ENCODE measurements at places on chromosomes 13 and 19.
A peak's percentile ranks its signal among the peaks of the same experiment; 100 is the strongest.

- no peak for DNase-seq
These were observed 177.3 kb upstream of the KL start for GRCh38 chr13:32838945-32839344.

- no peak for DNase-seq
These were observed 24.4 kb downstream of the SPATA13 start for GRCh38 chr13:24184882-24185281.

DNA sequence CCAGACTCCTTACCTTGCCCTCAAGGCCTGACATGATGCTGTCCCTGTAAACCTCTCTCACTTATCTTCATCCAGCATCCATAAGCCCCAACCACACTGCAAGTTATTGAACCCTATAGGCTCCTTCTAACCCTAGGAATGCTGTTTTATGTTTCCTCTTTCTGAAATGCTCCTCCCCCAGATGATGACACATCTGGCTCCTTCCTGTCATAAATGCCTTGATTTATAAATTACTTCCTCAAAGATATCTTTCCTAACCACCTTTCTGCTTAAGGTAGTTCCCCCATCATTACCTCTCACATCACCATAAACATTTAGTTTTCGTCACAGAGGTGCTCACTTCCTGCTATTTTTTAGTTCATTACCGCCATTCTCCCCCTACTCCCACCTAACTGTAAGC, 12.3 kb downstream of the RUBCNL start:
- no peak for DNase-seq

DNA sequence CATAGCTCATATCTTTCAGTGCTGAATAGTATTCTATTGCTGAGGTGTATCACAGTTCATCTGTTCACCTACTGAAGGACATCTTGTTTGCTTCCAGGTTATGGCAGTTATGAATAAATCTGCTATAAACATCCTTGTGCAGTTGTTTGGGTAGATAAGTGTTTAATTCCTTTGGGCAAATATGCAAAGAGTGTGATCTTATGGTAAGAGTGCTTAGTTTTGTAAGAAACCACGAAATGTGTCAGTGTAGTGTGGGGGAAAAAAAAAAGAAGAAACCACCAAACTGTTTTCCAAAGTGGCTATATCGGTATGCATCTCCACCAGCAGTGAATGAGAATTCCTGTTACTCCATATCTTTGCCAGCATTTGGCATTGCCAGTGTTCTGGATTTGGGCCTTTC, 93.3 kb downstream of the PIBF1 start:
- no peak for DNase-seq

DNA sequence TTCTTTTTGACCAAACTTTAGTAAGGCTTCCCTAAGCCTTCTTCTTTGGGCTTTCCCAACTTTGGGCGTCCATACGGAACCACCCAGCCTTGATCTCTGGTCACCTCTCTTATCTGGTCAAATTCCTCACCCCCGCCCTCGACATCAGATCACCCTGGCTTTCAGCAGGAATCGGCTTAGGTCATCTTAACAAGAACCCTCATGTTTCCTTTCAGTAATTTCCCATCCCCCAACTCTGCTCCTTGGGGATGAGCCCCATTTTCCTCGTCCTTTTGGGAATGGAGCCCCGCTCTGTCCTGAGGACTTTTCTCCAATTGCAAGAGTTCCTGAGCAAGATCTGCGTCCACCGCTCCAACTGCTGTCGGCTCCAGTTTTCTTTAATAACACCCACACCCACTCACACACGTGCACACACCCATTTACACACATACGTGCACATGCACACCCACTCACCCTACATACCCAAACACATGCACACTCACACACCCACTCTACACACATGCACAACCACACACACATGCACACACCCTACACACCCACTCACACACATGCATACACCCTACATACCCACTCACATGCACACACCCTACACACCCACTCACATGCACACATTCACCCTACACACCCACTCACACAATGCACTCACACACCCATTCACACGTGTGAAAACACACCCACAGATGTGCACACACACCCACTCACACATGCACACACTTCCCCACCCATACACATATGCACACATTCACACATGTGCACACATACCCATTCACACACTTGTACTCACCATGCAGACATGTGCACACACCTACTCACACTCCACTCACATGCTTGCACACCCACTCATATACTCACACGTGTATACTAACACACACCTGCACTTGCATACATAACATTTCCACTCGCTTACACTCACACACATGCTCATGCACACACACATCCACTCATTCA, 87.0 kb upstream of the TM9SF2 start:
- no peak for DNase-seq

DNA sequence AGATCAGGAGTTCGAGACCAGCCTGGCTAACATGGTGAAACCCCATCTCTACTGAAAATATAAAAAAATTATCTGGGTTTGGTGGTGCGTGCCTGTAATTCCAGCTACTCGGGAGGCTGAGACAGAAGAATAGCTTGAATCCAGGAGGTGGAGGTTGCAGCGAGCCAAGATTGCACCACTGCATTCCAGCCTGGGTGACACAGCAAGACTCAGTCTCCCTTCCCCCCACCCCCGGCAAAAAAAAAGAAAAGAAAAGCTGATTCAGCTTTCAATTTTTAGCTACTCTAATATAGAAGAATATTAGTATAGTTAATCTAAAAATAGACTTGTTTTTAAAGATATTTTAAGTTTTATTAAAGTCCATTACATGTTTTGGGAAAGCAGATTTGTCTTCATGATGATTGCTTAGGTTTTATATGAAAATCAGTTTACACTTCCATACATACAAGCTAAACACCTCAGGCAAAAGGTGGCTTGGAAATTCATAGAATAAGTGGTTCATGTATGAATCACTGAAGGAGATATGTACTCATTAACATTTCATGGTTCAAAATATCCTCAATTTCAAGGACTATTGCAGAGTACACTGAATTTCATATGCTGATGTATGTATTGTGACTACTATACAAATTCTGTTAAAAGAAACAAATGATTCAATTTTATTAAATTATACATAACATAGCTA, 165.2 kb downstream of the TDRD3 start:
- DNase-seq: no peak

DNA sequence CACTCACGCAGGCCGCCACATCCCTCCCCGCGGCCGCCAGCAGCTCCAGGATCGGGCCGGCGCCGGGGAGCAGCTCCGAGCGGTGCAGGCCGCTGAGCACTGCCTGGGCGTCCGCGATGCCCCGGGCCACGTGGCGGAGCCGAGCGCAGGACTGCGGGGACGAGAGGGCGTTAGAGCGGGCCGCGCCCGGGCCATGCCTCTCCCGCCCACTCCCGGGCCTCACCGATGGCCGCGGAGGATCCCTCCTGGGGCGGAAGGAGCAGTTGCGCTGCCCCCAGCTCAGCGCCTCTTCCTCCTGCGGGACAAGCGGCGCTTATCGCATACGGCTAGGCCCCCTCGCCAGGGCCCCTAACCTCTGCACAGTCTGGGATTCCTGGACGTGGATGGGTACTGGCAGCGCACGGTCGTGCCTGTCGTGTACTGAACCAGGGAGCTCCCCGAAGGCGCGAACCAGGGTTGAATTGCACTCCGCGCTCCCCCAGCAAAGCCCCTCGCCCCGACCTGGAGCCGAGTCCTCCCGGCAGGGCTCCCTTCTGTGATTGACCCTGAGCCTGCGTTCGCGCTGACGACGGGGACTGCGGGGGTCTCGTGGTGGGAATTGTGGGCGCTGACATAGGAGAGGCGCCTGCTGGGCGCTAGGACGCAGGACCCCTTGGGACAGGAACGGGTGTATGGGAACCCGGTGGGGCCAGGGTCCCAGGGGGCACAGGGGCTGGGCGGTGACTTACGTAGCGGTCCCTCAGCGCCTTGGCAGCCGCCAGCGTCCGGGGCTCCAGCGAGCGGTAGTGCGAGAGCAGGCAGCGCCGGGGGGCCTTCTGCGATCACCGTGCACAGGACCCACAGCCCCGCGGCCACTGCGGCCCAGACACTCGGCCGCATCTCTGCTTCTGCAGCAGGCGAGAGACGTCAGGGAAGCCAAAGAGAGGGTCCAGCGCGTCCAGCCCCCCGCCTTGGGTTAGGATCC, 673 bp downstream of the IFNL4 start:
- peak; percentile 66 for DNase-seq

- no peak for DNase-seq
These were observed 14.3 kb upstream of the FKRP start for GRCh38 chr19:46731584-46731983.

DNA sequence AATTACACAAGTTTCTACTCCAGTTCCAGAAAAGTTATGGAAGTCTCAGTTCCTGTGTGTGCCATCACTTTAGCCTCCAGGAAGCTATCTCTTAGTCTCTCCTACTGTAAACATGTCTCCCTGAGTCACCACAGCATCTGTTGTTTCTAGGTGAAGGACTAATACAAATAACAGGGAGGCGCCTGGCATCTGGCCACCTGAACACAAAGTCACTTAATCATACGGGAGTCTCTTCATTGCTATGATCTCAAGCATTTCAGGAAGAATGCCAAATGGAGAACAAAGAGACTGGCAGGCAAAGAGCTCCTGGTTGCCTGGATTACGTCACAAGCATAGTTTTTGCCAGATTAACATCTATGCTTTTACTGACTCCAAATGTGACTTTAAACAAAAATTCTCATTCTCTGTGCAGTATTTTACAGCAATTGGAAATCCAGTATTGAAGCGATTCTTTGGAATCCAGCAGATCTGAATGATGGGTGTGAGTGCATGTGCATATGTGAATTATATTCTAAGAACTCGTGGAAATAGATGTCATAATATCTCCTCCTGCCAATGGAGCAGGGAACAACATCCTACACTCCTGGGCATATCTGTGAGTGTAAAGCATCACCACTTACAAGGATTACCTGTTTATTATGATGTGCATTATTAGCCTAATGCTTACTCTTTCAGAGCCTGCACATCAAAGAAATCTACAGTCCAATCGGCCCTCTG, 572.8 kb downstream of the PCDH9 start:
- DNase-seq: peak; percentile 11

GRCh38 chr13:111270765-111271698, 49.4 kb upstream of the TEX29 start:
- DNase-seq: no peak

DNA sequence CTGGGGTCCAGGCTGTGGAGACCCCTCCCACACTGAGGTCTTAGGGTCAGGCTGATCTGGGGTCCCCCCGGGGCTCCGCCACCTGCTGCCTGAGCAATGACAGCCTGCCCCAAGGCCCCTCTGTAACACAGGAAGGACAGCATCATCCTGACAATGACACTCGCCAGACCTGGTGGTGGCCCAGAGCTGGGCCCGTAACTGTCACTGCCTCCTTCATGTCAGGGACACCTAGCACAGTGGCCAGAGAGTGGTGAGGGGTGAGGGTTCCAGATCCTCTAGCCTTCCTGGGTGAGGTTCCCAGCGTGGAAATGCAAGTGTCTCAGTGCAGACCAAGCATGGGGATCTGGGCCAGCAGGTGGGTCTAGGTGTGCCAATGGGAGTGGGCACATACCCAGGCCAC, 27.8 kb downstream of the OPA3 start:
- no peak for DNase-seq

GRCh38 chr19:4144666-4145249, 8.7 kb upstream of the CREB3L3 start:
- DNase-seq: no peak

DNA sequence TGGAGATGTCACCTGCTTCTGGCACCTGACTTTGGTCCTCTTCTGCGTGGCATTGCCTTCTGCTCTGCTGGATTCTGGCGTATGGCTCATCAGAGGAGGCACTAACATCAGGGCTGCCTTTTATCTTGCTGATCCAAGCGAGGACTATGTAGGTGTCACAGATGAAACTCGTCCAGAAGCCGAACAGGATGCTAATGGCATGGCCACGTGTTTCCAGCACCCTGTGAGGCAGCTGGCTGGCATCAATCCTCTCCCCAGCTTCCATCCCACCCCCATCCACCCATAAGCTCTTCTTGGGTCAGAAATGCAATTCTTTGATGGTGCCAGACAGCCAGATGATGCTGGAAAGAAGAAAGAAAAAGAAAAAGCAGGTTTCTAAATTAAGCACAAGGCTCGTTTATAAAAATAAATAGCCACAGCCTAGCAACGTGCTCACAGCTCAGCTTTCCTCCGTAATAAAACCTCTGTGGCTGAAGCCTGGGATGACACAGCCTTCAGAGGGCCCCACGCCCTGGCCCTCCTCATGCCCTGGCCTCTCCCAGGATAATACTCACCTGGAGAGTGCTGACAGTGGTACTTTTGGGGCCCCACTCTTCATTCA, 212.9 kb upstream of the SERP2 start:
- no peak for DNase-seq

GRCh38 chr13:49615836-49616675, 12.3 kb upstream of the ARL11 start:
- no peak for DNase-seq

DNA sequence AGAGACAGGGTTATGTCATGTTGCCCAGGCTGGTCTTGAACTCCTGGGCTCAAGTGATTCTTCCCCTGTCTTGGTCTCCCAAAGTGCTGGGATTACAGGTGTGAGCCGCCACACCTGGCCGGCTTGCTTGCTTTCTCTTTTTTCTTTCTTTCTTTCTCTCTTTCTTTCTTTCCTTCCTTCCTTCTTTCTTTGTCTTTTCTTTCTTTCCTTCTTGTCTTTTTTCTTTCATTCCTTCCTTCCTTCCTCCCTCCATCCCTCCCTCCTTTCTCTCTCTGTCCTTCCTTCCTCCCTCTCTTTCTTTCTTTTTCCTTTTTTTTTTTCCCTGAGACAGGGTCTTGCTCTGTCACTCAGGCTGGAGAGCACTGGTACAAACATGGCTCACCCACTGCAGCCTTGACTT, 6.8 kb upstream of the BTBD2 start:
- no peak for DNase-seq

DNA sequence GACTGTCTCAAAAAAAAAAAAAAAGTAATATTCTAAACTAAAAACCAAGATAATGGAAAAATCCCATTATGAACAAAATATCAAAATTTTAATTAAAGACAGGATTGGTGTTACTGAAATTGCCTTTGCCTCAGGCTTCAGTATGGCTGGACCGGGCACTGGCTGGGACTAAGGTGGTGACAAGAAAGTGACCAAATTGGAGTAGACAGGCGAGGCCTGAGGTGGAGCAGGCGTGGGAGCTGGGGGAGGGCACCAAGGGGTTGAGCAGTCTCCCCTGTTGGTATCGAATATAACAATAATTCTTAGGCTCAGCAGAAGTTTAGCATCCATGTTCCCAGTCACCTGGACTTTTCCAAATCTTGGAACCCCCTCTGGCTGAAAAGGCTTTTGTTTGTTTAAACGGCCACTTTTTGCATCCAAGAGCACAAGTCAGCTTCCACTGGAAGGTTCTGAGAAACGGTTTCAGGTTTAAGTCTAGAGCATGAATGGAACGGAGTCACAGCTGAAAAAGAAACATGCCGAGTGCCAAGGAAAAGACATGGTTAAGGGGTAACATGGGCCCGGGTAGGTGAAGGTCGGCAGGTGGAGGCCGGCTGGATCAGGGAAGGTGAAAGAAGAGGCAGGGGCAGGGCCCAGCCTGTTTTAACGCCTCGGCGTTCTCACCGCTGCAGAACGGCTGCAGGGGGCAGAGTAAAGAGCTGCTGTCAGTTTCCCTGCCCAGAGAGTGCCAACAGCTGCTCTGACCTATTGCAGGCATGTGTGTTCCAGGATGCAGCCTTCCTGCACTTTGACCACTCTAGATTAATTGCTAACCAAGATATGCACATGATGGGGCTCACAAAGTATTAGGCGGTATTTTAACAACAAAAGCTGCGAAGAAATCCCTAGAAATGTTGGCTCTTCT, 104.4 kb downstream of the TM9SF2 start:
- peak; percentile 70 for DNase-seq

GRCh38 chr13:47621931-47622330, 379.1 kb downstream of the SUCLA2 start:
- DNase-seq: no peak

- DNase-seq: peak; percentile 29
These were observed 450 bp downstream of the SELENOW start for GRCh38 chr19:47778954-47779351.

- no peak for DNase-seq
These were observed 1.7 kb downstream of the B3GLCT start for GRCh38 chr13:31201341-31202031.
